Activated CD4-positive, alpha-beta T cell treated with anti-CD3 and anti-CD28 coated beads for 36 hours (primary cell): ENCODE measurements at places on chromosomes 3 and 15.

- no peak for DNase-seq
These were observed 492.6 kb downstream of the TUSC7 start for GRCh38 chr3:117201901-117202774.

DNA sequence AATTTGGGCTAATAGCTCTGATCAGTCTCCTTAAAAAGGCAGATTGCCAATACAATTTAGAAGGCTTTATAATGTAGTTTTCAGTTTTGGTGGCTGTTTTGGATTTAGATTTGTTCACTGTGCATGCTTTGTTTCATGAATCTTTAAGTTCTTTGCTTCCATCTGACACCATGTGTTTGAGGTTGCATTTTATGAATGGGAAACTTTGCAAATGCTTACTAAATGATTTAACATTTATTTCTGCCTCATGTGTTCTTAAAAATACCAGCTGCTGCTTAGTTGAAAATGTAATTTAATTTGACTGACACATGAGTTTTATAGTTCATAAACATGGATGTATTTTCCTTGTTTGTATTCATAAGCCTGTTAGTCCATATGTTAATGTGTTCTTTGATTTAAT lies 78.6 kb downstream of the RNF13 start:
- DNase-seq: no peak

GRCh38 chr3:13209634-13209997 lies 136.4 kb upstream of the IQSEC1 start:
- DNase-seq: no peak

GRCh38 chr3:46049093-46049492 lies 21.8 kb upstream of the XCR1 start:
- no peak for DNase-seq

- DNase-seq: no peak
These were observed 55.3 kb upstream of the MAGI1 start for GRCh38 chr3:66093981-66094380.

DNA sequence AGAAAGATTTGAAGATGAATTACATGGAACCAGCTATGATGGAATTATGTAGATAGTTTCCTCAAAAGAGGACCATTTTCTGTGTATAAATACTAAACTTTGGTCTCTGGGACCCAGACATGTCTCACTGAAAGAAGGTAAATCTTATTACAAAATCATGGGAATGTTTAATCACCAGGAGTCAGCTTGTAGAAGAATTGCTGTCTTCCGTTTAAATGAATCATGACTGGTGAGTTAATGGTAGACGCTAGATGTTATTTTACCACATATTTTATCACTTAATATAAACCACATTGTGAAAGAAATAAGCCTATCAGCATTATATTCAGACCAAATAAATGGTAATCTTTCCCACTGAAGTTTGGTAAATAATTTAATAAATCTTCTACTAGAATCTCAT lies 322.3 kb upstream of the SUCLG2 start:
- DNase-seq: no peak

DNA sequence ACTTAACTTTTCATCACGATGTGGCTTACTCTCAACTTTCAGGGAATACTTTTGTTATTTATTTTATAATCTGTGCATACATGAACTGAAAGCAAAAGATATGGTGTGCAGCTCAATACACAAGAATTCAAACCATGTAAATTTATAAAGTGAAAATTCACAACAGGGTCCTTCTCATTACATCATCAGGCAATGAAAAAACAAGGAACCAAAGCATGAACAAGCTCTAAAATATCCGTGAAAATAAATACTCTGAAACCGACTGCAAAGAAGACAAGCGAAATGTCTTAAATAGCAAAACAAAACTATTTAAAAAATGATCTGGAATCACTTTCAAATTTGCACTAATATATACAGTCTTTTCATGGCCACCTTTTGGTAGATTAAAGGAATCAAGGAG lies 28.9 kb downstream of the GNB5 start:
- DNase-seq: no peak

GRCh38 chr3:120708408-120708807 lies 26.4 kb upstream of the HGD start:
- DNase-seq: no peak

DNA sequence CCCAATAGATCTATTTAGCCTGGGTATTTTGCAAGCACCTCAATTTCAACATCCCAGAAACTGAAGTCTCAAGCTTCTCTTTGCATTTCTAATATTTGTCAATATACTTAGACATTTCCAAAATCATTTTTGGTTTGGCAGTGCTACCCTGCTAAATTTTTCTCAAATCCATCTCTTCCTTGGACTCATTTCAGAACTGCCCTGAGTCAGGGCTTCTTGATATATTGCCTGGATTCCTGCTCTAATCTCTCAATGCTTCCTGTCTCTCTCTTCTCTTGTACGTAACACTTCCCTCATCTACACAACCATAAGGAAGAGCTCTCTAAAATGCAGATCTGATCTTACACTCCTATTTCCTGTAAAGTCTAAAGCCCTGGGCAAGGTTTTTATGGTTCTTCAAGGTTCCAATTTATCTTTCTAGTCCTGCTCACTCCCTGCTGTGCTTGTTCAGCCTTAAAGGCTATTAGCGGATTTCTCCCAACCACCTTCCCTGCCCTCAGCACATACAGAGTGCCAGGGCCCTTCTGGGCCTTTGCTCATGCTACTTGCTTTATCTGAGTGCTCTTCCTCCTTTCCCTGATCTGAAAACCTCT lies 53.0 kb upstream of the MME start:
- no peak for DNase-seq

DNA sequence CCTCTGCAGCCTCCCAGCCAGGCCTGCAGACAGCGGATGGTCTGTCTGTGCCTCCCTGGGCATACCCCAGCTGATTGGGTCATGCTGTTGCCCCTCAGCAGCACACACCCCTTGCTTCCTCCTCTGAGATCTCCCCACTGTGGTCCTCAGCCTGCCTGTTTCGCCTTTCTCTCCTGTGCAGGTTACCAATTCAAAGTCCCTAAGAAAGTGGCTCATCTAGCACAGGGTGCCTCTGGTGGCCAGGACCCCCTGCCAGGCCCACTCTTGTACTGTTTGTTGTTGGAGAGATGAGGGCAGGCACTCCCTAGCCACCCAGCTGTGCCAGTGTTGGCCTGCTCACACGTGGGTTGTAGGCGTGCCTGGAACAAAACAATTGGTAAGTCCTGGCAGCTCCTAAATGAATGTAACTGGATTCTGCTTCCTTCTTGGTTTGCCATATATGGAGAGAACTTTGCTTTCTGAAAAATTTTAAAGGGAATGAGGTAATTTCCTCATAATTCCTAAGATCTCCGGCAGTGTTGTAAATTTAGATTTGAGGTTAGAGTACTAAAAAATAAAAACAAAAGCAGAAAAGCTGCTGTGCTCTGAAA lies 213.2 kb upstream of the IL12A start:
- no peak for DNase-seq

GRCh38 chr3:46114323-46114988 lies 87.2 kb upstream of the XCR1 start:
- no peak for DNase-seq

DNA sequence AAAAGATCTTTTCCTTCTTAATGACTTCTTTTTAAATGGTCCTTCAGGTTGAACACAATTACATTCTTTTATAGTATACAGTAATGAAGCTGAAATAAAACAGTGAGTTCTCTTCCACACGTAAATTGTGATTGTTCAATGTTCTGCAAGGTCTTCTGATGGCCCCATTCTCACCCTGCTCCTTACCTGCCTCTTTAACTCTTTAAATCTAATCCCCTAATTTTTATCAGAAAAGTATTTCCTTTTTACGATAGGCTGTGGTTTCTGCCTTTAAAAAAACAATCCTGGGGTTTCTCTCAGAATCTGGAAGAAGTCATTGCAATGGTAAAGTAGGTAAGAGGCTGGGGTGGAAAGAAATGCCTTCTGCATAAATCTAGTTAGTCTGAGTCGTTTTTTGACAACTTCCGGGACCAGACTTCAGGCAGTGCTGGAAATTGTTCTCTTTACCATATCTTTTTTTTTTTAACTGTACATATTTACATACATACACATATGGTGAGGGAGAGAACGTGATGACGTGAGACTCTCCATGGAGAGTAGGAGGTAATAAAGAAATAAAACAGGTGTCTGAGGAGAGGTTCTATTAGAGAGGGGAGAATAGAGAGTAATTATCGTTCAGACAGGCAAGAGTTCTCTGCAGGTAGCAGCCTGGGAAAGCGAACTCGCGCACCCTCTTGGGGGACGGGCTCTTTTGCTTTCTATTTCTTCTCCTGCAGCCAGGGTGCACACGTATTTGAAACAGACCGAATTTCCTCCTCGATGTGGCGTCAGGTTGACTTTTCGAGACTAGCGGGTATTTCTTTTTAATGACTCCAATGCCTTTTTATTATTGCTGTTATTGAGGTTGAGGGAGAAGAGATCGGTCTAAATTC lies at the start of gene SIDT1:
Gene SIDT1 (plus strand): TSS at position 730 of the 872 bp plus-strand sequence. CDS start 467 bp downstream, outside the sequence.
- DNase-seq: peak; percentile 85

DNA sequence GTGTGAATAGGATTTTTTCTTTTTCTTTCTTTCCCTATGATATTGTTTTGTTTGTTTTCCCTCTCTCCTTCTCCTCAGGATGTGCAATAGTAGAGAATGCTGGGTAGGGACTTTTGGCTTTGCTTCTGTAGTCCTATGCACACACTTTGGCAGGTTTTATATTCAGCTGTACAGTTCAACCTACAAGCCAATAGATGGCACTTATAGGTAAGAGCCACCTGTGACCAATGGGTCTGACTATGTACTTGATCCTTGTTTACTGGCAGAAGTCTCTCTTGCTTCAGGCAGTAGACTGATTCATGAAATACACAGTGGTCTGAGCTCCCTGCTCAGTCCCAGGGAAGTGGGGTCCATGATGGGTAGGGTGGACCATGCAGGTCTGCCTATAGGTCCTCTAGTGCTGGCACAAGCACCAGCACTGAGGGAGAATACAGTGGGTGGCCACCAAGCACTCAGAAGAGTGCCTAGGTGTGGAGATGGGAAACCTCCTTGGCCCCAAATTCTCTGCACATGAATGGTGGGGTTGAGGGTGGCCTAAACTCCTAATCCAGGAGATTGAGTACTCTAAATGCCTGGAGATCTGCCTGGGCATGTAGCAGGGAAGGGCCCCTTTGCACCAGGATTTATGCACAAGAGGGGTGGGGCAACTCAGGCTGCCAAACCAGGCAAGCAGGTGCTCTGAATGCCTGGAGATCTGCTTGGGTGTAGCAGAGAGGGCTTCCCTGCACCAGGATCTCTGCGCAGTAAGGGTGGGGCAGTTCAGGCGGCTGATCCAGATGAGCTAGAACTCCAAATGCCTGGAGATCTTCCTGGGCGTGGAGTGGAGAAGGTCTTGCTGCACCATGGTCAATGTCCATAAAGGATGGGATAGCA lies 176.1 kb downstream of the DOCK3 start:
- DNase-seq: no peak

DNA sequence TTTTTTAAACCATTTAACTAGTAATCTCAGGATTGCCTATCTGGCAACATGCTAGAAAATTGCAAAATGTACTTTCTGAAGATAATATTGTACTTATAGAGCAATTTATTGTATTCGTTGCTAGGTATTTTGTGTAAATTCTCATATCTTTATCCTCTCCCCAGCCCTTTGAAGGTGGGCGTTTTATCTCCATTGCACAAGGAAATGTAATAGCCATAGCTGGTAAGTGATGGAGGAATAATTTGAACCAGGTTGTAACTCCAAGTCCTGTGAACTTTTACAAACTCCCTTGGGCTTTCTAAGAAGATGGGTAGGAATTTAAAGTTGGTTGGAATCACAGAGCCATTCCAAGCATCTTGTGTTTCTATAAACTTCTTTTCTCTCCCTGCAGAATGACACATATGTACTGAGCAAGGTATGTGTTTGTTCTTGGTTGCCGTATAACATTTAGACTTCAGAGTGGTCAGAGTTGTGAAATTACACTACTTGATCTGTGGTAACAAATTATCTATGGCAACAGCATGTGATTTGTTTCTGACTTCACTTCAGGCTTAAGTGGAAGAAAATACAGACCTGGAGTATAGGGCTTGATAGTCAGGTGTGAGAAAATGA lies 170.9 kb downstream of the AKAP13 start:
- no peak for DNase-seq

GRCh38 chr3:66256806-66257205 lies 36.0 kb downstream of the SLC25A26 start:
- no peak for DNase-seq
